MV-4-11 (cell line): ENCODE measurements at places on chromosomes 5 and 9.

DNA sequence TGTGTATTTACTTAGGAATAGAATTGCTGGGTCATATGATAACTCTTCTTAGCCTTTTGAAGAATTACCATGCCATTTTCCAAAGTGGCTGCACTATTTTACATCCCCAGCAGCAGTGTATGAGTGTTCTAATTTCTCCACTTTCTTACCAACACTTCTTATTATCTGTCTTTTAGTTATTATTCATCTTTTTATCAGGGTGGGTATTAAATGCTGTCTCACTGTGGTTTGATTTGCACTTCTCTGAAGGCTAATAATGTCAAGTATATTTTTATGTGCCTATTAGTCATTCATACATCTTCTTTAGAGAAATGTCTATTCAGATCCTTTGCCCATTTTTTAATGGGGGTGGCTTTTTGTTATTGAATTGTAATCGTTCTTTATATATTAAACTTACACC lies 36.8 kb downstream of the SLC1A3 start:
- no peak for DNase-seq

- no peak for DNase-seq
These were observed 7.3 kb upstream of the DHFR start for GRCh38 chr5:80662108-80662507.

GRCh38 chr5:142654578-142655058 lies 31.3 kb downstream of the FGF1 start:
- DNase-seq, result no peak

- no peak for DNase-seq
These were observed 190.3 kb downstream of the SYK start for GRCh38 chr9:90991953-90992352.

DNA sequence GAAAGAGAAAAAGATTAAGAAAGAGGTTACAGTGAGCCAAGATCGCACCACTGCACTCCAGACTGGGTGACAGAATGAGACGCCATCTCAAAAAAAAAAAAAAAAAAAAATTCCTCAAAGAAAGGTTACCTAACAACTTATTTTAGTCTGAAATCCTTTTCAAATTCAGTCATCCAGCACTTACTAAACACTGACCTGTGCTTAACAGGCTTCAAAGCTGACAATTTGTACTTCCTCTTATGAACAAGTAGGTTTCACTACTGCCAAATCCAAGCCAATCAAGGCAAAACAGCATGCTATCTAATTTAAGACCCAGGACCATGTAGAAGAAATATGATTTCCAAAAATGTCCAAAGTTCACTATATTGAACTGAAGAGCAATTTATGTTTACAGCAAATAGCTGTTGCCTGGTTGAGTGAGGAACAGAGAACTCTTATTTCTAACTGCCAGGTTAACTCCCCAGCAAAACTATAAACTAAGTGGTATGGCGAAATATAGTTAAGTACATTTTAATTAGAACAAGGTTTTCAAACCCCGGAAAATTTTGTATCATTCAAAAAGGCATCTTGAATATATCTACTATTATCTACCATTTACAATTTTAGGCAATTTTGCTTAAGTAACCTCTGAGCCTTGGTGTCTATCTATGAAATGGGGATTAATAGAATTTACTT lies 13.4 kb downstream of the PWWP2A start:
- peak; percentile 89 for DNase-seq

- DNase-seq, result peak; percentile 28
These were observed 5.7 kb downstream of the NAIF1 start for GRCh38 chr9:128061275-128061960.

DNA sequence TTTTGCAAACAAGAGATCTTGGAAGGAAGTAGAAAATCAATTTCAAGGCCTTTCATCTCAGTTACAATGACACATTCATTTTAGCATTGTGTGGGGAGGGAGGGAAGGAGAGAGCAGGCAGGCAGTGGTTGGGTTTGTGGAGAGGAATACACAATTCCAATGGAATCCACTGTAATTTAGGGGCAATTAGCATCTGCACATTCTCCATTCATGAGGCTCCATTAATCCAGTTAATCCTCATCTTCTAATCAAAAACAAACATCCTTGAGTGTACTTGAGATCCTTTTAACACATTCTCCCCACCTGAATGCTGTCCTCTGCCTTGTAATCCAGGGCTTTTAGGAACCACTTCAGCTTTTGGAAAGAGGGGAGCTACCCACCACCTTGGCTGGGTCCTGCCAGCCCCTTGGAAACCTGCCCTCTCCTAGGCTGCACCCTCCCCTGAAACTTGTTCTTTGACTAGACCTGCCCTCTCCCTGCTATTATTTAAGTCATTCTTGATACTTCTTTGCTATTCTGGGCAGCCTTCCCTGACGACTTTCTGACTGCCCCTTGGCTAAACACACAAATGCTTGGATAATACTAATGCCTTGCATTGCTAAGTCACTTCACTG lies 271.2 kb downstream of the SLIT3 start:
- no peak for DNase-seq

GRCh38 chr5:14593326-14594021 lies 11.9 kb downstream of the OTULINL start:
- peak; percentile 44 for DNase-seq

DNA sequence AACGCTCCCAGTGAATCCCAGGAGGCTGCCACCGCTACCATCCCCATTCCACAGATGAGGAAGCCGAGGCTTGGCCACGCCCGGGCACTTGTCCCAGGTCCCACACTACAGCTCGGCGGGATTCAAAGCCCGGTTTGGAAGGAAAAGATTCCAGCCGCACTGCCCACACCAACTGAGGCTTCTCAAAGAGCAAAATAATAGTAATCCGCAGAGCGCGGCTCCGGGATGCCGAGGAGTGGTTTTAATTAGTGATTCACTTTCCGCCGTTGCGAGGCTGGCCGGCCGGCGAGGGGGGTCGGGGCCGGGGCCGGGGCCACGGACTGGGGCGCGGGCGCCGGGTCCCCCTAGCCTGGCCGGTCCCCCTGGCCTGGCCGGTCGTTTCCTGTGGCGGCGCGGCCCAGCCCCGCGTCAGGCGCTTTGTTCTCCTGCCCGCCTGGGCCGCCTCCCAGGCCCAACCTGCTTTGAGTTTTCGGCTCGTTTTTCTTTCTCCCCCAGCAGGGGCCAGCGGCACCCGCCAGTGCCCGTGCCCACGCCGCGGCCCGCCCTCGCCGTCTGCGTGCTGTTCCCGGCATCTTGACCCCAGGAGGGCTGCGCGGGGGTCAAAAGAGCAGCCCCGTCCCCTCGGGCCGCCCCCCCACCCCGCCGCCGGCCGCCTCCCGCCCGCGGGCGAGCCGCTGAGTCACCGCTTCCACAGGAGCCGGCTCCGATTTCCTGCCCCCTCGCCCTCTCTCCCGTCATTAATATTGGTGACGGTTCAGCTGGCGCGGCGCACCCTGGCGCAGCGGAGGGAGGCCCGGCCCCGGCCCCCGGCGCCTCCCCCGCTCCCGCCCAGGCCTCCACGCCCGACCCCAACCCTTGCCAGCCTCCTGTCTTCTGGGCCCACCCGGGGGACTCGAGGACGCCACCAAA lies 31.2 kb downstream of the FGF18 start:
- DNase-seq, result no peak

DNA sequence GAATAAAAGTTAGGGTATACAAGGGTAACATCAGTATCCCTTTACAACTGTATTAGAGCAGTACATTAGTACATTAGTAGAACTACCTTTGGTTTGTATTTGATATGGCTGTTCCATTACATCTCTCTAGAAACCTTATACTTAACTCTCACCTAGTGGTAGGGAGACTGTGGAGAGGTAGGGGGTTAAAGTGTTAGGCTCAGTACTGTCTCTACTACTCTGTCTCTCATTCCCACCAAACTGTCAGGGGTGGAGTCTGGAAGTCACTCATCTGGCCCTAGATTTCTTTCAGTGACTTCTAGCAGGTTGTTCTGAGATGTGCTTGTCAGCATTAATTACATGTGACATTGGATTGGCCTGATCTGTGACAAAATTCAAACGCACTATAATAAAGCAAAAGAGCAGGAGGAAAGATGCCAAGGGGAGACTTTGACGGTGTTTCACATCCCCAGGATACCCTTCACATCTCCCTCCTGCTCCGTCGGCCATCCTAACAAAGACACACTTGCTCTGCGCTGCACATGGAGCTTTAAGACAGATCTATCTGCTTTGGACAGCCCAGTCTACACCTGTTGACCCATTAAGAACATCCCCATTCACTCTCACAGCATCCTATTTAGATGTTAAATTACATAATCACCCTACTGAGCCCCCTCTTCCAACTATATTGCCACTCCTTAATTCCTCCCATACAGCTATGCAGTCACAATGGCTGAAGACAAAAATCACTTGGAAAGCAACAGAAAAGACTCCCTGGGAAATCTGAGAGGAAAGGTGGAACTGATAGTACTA lies 1043.0 kb upstream of the DMAC1 start:
- DNase-seq, result no peak

DNA sequence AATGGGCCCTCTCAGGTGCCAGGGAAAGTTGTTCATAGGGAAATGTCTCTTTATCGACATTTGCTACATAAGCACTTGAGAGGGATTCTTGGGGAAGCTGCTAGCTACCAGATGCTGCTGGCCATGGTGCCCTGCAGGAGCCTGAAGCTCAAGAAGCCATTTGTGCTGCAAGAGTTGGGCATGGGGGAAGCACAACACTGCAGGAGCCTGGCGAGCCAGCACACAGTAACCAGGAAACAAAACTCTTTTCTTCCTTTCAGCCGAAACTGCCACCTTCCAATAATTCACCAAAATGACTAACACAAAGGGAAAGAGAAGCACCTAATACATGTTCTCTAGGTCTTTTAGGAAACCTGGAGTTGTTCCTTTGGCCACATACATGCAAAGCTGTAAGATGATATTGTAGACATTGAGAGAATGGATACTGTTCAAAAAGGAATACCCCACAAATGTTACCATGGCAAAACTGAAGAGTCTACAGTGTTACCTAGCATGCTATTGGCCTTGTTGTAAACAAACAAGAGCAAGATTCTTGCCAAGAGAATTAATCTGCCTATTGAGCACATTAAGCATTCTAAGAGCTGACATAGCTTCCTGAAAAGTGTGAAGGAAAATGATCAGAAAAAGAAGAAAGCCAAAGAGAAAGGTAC lies 26.1 kb upstream of the LARP1 start:
- no peak for DNase-seq

DNA sequence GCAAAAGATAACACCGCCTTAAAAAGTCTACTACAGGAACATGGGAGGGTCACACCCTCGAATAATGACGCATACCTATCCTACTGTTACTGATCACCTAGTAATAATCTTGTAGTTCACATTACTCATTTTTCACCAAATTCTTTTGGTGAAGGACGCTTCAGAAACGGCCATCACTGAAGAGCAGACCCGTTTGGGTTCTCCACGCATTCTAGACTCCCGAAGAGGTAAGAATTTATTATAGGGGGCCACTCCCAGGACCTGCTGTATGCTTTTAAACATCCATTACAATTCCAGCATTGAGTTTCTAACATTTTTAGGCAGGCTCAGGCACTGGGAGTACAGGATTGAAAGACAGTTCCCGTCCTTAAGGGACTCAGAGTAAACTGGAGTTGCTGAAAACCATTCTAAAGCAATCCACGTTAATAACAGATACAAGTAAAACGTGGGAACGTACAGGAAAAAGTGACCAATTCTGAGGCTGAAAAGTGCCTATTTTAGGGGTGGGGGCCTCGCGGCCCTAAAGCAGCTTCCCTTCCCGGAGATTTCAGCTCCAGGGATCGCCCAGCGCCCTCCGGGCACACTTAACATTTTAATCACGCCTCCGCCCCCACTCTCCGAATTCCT lies at the start of gene FER:
Gene FER, plus strand, starts transcription at position 124 of the 627 bp plus-strand sequence. CDS start 50,286 bp downstream, outside the sequence.
- DNase-seq, result no peak

GRCh38 chr9:109689701-109690100 lies 90.3 kb upstream of the PALM2AKAP2 start:
- DNase-seq, result no peak

- DNase-seq, result no peak
These were observed 3.6 kb downstream of the SLC24A2 start for GRCh38 chr9:19785230-19785629.

GRCh38 chr5:1010641-1011046 lies 2.0 kb downstream of the NKD2 start:
- no peak for DNase-seq

DNA sequence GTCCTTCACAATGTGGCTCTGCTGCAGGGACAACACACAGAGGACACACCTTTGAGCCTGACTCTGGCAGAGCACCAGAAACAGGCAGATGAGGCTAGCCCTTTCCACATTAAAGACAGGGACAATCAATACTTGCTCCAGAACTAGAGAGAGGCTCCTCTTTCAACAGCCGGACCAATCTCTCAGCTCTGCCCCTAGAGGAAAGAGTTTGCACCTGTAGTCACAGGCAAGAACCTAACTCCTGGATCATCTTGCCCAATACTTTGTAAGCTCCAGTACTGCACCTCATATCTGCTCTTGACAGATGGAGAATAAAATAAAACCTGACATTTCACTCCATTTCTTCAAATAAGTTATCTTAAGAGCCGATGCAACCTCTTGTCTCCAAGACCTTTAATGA lies 52.1 kb downstream of the EPB41L4A start:
- no peak for DNase-seq

DNA sequence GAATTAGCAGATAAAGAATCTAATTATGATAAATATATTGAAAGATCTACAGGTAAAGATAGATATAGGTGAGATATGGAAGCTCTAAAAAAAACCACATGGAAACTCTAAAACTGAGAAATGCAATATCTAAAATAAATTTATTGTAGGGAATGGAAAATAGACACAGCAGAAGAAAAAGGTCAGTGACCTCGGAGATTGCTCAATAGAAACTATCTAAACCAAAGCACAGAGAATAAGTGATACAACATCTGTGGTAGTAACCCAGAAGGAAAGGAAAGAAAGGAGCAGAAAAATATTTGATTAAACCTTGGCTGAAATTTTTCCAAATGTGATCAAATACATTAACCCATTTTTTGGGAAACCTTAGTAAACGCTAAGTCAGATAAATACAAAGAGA lies 43.1 kb upstream of the GLIPR2 start:
- DNase-seq, result peak; percentile 64

DNA sequence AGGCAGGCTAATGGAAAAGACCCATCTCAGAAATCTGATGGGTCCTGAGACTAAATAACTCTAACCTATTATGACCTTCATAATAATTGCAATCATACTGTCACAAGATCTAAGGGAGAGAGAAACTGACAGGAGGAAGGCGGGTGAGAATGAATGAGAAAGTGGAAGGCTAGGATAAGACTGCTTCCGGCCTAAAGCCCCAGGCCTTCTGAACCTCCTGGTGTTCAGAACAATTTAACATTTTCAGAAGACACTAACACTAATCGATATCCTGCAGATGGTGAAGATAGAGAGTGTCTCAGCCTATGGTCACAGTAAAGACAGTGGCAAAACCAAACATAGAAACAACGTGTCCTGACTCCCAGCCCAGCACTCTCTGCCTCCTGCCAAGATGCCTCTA lies 1.2 kb downstream of the RPS14 start:
- DNase-seq, result no peak

GRCh38 chr9:87766697-87767096 lies 40.8 kb downstream of the CTSL start:
- no peak for DNase-seq

DNA sequence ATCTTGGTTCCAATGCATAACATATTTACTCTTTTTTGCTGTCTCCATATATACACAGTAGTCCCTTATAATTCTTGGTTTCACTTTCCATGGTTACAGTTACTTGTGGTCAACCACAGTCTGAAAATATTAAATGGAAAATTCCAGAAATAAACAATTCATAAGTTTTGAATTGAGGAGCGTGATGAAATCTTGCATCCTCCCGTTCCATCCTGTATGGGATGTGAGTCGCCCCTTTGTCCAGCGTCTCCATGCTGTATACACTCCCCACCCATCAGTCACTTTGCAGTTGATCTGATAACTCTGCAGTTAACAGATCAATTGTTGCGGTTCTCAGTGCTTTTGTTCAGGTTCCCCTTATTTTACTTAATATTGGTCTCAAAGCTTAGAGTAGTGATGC lies 11.5 kb upstream of the FAF2 start:
- DNase-seq, result peak; percentile 77
